ENCODE measurements at places on chromosomes 2 and 18.

- no peak for DNase-seq
These were observed 131.3 kb upstream of the CBLN2 start for GRCh38 chr18:72675394-72675793.

- no peak for DNase-seq
These were observed 464.7 kb downstream of the EPHA4 start for GRCh38 chr2:221107424-221107823.

DNA sequence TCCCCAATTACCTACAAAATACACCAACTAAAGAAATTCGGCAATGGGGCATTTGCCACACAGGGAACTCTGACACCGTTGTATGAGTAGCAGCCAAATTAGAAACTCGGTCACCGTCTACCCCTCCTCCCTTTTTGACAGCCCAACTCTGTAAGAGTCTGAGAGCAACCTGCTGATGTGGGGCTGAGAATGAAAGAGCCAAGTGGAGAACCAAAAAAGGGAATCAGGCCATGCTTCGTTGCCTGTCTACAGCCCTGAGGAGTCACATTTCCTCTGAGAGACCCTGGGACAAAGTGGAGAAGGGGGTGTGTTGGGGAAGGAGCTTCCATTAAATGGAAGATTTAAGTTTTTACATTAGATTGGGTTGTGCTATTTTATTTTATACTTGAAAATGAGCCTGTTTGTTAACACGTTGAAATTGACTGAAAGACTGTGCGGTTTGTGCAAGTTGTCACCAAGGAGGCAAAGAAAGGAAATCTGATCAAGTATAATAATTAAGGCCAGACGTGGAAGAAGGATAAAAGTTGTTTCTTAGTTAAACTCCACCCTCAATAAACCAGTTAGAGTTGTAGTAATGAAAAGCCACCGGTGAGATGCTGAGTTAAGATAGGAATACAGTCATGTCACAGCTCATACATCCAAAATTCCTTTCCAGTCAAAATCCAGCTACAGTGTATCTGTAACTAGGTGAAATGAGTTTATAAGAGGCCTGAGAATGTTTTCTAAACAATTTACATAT is 131.7 kb upstream of the CREB1 start:
- no peak for DNase-seq

GRCh38 chr2:41941831-41942230 is 106.0 kb upstream of the PKDCC start:
- DNase-seq: no peak

Measured in T follicular helper cell (primary cell).